ENCODE measurements at places on chromosomes 12 and 14. TPM values are rescaled to one million over a fixed set of nuclear protein-coding genes. Genes with fewer than 3 reads are reported as not detected.
A peak's percentile ranks its signal among the peaks of the same experiment; 100 is the strongest.

DNA sequence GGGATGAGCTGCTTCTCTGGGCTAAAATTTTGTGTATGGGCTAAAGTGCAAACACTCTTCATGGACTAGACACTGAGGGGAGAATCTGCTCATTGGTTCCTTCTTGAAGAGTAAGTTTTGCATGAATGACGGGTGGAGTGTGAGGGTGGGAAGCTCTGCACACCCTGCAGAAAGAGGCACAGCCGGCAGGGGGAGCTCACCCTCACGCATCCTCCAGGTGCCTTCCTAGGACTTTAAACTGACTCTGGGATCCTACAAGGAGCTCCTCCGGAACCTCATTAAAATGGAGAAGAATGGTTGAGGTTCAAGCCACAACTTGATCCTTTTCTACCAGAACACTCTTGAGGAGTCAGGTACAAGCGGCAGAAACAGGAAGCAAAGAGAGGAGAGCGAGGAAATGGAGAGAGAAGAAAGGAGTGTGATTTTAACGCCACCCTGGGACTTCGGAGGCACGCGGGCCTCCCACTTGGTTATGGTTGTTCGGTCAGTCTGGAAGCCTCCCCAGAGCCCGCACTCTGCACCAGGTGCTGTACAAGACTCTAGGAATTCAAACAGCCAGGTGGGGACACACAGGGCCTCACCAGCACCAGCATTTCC, 87.5 kb downstream of the SETD3 start:
- DNase-seq, result no peak

DNA sequence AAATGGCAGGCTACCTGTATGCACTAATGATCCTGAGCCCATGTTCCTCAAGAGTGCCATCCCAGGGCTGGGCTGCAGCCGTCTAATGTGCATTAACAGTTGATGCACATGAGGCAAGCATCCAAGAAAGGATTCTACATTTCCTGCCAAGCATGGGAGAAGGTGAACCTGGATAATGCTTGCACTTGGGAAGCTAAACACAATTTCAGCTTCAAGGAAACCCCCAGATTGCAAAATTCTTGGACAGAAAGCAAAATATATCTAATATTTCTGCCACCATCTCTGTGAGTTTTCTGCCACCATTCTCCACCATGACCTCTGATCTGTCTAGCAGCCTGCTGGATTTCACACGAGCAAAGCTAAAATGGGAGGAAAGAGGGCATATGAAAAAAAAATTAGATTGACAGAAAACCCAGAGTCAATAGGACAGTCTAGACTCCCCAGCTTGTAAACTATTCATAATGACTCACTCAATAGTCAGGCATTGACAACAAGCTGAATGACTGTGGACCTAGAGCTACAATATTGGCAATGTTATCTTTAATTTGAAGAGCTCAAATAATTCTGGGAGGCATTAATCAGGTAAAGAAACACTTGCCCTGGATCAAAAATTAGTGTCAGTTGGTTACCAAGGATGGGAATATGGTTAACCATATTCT, 91.9 kb upstream of the BCL2L14 start:
- no peak for DNase-seq

GRCh38 chr12:74250891-74251290, 286.7 kb upstream of the ATXN7L3B start:
- DNase-seq, result no peak

DNA sequence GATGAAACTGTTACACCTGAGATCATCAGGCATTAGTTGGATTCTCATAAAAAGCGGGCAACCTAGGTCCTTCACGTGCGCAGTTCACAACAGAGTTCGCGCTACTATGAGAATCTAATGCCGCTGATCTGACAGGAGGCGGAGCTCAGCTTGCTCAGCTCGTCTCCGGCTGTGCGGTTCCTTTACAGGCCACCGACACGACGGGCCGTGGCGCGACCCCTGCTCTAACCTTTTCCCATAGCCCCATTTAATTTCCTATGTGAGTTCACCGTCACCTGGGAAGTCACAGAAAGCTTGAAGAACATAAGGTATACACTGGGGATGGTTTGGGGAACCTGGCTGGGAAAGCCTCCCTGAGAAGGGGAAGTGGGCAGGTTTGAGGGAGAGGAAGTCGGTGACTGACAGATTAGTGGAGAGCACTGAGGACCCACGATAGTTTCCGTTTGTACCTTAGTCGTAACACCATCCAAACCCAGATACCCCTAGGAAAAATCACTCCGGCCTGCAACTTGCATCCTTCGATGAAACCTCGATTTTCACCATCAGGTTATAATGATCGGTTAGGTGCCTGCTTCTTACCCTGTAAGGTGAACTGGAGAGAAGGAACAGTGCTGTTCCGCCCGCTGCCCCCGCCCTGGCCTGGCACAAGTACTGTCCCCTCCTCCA, 2.8 kb upstream of the AAAS start:
- DNase-seq, result peak; percentile 28

DNA sequence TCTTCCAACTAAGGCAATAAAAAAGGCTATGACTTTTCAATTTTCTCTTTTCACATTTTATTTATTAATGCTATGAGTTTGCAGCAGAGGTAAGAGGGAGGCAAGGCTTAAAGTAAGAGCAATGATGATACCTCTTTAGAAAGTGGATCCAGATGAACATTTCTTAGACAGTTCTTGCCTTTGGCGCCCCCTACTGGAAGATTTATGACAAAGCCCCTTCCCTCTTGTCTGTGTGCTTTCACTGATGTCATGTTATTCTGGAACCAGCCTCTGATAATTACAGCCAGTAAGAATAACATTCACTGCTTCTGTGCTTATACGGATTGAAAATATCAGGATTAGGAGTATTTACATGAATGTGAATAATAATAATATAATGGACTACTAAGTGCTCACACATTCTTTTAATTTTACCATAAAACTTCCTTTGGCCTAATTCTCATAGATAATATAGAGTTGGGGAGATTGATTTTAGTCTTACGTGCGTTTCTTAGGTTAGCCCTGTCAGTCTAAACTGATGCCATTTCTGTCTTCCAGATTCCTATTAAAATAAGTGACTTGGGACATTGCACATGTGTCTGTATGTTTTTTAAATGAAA, 1929.9 kb upstream of the SEL1L start:
- DNase-seq, result no peak

DNA sequence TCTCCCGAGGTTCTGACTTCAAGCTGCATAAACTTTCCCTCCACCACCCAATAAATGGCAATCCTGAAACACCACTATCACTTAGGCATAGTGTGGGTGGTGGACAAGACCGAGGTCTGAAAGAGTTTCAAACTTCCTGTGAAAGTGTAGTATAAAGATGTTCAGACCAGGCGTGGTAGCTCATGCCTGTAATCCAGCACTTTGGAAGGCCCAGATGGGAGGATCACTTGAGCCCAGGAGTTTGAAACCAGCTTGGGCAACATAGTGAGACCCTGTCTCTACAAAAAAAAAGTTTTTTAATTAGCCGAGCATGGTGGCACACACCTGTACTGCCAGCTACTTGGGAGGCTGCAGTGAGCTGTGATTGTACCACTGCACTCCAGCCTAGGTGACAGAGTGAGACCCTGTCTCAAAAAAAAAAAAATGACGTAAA, 61.9 kb downstream of the CCDC92 start:
- no peak for DNase-seq

DNA sequence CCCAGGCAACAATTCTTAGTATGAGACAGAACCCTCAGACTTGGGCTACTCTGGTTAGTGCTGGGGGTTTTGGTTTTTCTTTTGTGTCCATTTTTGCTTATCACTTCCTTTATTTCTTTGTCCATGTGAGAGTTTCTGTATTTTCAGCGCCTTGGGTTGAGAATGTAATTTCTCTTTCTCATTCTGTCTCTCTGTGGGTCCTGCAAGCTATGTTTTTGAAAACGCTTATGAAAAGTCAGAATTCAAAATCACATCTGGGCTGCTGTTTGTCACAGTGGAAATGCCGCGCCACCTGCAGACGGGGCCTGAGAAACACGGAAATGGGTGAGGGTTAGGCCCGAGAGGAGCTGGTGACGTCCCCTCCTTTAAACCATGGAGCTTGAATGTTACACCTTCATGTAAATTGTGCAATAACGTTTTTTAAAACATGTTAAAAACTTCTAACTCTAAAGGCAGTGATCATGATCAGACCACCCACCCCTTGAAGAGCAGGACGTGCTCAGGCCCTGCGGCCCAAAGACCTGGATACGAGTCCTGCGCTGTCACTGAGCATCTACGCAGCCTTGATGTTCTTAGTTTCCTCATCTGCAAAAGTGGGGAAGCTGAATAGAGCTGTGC, 26.1 kb downstream of the JDP2 start:
- no peak for DNase-seq

DNA sequence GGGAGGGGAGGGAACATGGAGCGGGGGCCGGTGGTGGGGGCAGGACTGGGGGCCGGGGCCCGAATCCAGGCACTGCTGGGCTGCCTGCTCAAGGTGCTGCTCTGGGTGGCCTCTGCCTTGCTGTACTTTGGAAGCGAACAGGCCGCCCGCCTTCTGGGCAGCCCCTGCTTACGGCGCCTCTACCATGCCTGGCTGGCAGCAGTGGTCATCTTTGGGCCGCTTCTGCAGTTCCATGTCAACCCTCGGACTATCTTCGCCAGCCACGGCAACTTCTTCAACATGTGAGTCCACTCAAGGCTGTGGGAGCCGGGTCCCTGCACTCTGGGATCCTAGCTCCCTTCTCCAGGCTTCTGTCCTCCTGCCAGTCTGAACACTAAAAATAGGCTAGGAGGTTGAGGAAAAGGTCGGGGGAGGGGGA, 1.1 kb downstream of the FITM1 start:
- no peak for DNase-seq

GRCh38 chr12:65814038-65814437, 10.2 kb upstream of the HMGA2 start:
- no peak for DNase-seq

DNA sequence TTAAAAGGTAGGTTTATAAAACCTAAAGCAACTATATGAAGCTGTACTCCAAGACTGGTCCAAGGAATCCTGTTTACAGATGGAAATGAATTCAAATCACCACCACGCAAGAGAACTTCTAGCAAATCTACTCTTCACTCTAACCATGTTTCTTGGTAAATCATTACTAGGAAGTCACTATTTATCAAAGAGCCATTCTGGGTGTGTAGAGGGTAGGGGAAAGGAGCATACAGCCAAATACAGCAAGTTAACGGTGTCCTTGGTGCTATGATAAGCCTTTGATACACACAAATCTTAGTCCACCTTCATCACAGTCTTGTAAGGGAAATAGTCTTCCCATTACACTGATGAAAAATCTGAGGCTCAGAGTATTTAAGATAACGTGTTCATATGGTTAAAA, 16.8 kb downstream of the NIN start:
- DNase-seq, result no peak

- DNase-seq, result peak; percentile 49
These were observed 27.7 kb downstream of the PPP1R13B start for GRCh38 chr14:103819503-103820307.

DNA sequence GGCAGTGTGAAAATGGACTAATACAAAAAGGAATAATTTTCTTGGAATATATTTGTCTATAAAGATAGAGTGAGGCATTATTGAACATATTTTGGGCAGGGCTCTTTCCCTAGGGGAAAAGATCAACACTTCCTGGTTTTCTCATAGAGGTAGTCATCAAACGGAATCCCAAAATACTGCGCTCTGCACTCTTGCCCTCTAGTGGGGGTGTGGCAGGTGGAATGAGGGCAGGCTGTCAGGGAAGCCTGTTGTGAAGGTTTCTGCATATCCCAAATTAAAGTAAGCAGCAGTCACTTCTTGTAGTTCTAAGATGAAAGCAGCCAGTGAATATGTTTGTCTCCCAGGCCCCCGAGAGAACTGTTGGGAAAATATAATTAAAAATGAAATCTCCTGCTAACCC, 666.8 kb upstream of the TMEM132C start:
- DNase-seq, result no peak

DNA sequence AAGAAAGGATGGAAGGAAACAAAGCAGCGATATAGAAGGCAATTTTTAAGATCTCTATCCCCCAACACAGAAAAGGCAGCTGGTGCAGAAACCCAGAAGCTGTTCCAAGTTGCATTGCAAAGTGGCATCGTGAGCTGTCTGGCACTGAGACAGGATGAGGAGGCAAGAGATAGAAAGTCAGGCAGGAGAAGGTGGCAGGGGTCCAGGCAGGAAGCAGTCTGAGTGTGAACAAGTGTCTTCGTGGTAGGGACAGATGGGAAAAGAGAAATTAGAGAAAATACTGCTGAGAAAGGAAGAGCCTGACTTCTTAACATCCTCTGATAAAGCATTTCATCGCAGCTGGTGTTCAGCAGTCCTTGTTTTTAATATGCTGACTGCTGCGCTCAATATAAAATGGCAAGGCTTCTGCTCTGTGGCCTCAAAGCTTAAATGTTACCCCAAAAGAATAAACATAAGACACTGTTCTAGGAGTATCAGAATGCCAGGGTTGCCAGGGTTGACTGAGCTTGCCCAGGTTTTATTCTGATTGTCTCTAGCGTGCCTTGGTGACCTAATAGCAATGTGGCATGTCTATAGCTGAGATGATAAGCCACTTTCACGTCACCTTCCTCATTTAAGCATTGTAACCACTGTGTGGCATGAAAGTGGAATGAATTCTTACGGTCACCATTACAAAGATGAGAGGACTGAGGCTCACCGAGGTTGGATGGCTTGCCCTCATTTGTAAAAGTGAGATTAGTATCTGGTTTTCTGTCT, 397.6 kb downstream of the NUAK1 start:
- peak; percentile 67 for DNase-seq

DNA sequence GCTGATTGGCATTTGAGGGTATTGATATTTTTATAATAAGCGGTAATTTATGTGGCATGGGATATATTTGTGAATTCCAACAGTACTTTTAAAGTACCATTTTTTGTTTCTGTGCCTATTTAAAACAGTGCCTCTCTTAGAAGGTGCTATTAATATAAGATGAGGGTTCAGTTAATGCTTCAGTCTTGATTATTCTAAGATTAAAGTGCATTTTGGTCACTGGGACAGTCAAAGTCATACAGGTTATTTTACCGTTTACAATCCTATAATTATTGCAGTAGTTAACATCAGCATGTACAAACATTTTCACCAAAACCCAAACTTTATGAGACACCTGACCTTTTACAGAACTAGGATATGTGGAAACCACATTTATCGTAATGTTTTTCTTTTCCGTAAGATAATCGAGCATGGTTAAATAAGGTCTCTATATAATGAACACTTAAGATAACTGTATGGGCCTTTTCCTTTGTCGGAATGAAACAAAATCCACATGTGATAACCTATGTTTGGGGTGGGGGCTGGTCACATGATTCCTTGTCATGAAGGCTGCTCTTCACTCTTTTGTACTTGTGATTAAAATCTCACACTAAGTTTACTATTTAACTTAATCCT, 37.7 kb upstream of the DNM1L start:
- no peak for DNase-seq

DNA sequence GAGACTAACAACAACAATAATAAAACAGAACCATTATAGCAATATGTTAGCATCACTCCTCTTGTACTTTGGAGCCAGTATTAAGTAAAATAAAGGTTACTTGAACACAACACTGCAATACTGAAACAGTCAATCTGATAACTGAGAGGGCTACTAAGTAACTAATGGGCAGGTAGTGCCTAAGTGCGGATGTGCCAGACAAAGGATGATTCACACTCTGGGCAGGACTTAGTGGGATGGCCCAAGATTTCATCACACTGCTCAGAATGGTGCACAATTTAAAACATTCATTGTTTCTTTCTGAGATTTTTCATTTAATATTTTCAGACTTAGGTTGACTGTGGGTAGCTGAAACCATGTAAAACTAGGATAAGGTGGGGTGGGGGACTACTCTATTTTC, 131.9 kb upstream of the CAND1 start:
- DNase-seq, result no peak

The KRT75 gene
- not detected for total RNA-seq

The DGKA gene
- total RNA-seq, result 6.5 TPM

The SRGAP1 gene
- 2.3 TPM for total RNA-seq

The HPD gene
- 1.3 TPM for total RNA-seq

The BHLHE41 gene
- 33.4 TPM for total RNA-seq

The COX8C gene
- total RNA-seq, result 1.3 TPM
